Right lung (tissue), 10 donors: ENCODE measurements at places on chromosomes 3 and 15. TPM values are rescaled to one million over a fixed set of nuclear protein-coding genes. Genes with fewer than 3 reads are reported as not detected.

The ROBO2 gene
- 60.9 TPM for polyA plus RNA-seq

The TMEM212 gene
- 2.5 TPM for polyA plus RNA-seq

The CAND2 gene
- polyA plus RNA-seq = 5.6 TPM

The SLC7A14 gene
- polyA plus RNA-seq = 0.50 TPM

The BCHE gene
- polyA plus RNA-seq = 50.9 TPM

The CDHR4 gene
- 4.3 TPM for polyA plus RNA-seq

The PGBD4 gene
- polyA plus RNA-seq = 1.9 TPM
